ENCODE measurements at places on chromosomes 6 and 20. TPM values are rescaled to one million over a fixed set of nuclear protein-coding genes. Genes with fewer than 3 reads are reported as not detected.
A peak's percentile ranks its signal among the peaks of the same experiment; 100 is the strongest.

DNA sequence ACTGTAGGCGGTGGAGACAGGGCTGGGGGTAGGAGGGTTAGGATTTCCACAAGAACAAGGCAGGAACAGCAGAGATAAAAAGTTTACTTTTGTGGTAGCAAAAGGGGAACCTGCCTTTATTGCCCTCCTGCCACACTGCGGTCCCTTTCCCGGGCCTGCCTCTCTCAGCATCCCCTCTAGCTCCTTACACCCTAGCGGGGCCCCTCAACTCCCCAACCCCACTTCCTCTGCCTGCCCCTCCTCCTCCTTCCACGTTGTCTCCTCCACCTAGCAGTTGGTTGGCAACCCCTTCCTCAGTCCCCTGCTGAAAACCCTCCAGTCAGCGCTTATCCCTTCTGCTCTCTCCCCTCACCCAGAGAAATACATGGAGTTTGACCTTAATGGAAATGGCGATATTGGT, 714 bp downstream of the AIF1 start:
- H3K27ac ChIP-seq, result no peak overlapping the region
- no peak overlapping the region for H3K4me3 ChIP-seq
- peaks cover 5% of the 10 kb centered on the region for H3K27me3 ChIP-seq
- DNase-seq, result no peak
- peaks cover 6% of the 10 kb centered on the region for H3K4me1 ChIP-seq

- DNase-seq, result no peak
- H3K4me3 ChIP-seq, result no peak overlapping the region
- no peaks in the 10 kb centered on the region for H3K27me3 ChIP-seq
- no peaks in the 10 kb centered on the region for H3K36me3 ChIP-seq
Measured at GRCh38 chr20:45353746-45354145, 5.5 kb upstream of the SDC4 start.

GRCh38 chr6:100470422-100471120, 5.8 kb upstream of the SIM1 start:
- no peak overlapping the region for H3K27ac ChIP-seq
- H3K4me1 ChIP-seq, result peaks cover 52% of the 10 kb centered on the region
- peaks cover 4% of the 10 kb centered on the region for H3K27me3 ChIP-seq
- H3K36me3 ChIP-seq, result no peaks in the 10 kb centered on the region

DNA sequence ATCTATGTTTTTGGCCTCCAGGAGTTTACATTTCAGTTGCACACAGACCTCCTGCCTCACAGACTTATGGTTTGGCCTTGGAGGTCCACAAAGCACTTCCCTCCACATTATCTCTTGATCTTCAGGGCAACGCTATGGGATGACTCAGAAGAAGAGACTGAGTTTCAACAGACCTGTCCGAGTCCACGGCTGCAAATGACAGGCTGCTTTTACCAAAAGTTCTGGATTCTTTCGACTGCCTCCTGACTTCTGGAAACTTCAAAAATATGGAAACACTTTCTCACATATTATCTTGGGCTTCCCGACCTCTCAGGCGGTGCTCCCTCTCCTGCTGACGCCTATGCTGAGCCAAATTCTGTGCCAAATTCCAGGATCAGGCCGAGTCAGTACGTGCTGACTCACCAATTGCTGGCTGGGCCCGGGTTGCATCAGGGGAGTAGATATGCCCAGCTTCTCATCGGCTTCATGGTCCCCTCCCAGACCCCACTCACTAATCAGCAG, 190.2 kb downstream of the BMP7 start:
- H3K27ac ChIP-seq, result peak overlapping the region; percentile 81
- peaks cover 52% of the 10 kb centered on the region for H3K4me1 ChIP-seq

GRCh38 chr6:163309491-163310026, 105.0 kb upstream of the QKI start:
- peaks cover 10% of the 10 kb centered on the region for H3K27me3 ChIP-seq
- H3K36me3 ChIP-seq, result no peaks in the 10 kb centered on the region
- peak overlapping the region; percentile 66 for H3K4me3 ChIP-seq
- no peak for DNase-seq
- H3K27ac ChIP-seq, result no peak overlapping the region

GRCh38 chr6:82959385-82959941, 106.2 kb downstream of the UBE3D start:
- DNase-seq, result peak; percentile 57
- H3K36me3 ChIP-seq, result no peaks in the 10 kb centered on the region
- H3K4me3 ChIP-seq, result peak overlapping the region; percentile 27
- H3K4me1 ChIP-seq, result peaks cover 69% of the 10 kb centered on the region

GRCh38 chr6:32484614-32484998, 44.9 kb downstream of the HLA-DRA start:
- no peaks in the 10 kb centered on the region for H3K4me1 ChIP-seq
- no peak overlapping the region for H3K27ac ChIP-seq
- H3K27me3 ChIP-seq, result peaks cover 10% of the 10 kb centered on the region
- DNase-seq, result no peak
- H3K4me3 ChIP-seq, result no peak overlapping the region

DNA sequence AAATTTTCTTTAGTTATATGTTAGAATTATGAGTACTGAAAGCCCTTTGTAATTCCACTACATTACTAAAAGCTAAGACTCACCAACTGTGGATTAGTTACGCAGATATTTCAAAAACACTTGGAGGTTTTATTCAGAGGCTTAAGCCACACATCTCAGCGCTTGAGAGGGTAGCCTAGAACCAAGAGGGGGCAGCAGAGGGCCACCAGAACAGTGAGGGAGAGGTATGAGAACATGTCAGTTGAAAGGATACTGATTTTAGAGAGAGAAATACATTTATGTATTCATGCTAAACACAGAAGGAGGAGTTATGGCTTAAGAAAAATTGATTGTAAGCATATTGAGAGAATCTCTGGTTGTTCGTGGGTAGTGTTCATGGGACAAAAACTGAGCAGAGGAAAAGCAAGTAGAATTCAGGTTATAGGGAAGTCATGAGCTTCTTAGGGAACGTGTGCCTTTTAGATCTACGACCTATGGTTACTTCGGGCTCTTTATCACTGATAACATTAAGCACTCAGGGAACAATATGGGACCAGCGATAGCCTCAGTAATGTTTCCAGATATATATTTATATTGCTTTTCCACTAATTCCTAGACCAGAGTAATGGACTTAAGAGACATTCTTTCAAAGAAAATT, 20.4 kb upstream of the SERINC1 start:
- peak; percentile 60 for DNase-seq
- no peak overlapping the region for H3K27ac ChIP-seq
- H3K36me3 ChIP-seq, result no peaks in the 10 kb centered on the region
- H3K4me1 ChIP-seq, result no peaks in the 10 kb centered on the region

DNA sequence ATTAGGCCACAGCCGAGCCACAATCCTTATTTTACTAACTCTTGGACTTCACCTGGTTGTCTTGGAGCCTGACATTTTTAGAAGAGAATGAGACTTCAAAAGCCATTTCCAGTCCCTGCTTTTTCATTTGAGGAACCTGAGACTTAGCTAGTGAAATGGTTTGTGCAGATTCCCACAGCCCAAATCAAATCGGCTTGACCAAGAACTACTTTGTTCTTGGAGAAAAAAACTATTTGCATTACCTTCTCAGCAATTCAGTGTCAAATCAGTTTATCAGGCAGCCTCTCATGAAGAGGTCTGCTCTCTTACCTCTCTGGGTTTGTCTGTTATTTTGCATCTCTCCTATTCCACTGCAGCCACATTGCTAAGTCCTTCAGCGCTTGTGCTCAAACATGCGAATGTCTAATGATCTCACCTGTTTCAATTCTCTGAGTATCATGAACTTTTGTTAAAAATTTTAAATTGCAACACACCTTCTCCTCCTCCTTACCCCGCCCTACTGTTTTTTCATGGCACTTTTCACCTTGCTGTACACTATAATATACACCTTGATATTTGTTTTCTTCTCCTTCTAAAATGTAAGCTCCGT, 573 bp upstream of the IFNGR1 start:
- DNase-seq, result no peak
- H3K27me3 ChIP-seq, result peaks cover 2% of the 10 kb centered on the region
- H3K4me3 ChIP-seq, result peak overlapping the region; percentile 100
- peaks cover 55% of the 10 kb centered on the region for H3K4me1 ChIP-seq

DNA sequence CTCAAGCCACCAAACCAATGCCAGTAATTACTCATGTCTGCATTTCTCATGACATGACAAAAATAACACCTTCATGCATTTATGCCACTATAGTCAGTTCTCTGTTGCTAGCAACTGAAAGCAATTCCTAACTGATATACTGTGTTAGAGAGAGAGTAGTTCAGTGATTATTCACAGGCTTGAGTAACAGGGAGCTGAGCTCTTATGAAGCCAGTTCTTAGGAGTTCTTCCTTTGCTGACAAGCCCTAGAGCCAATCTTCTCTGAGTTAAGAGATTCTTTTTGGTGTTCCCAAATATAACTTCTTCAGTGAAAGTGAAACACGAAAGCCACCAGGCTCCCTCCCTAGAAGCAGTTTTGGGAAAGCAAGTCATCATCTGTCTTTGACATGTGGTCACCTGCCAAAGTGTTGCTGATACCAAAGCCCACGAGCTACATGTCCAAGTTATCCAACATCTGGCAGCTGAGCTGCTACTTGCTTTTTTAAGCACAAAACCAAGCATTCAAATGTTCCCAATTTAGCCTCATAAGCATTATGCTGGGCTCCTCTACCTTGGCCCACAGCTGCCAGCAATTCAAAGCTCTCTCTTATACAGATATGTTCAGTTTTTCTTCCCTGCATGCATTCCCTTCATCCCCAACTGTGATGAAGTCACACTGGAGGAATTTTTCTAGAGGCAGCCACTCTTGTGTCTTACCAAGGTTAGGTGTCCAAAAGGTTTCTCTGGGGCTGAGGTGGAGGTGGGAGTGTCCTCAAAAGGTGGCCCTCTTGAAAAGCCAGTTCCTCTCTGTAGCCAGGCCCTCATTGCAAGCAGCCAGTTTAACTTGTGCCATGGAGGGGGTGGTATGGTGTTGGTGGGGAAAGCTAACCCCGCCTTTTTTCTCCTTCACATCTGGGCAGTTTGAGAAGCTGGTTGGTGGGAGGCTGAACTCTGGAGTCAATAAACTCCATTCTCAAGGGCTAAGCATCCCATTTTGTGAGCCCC, 92.7 kb upstream of the ARMC2 start:
- no peak overlapping the region for H3K4me3 ChIP-seq
- H3K4me1 ChIP-seq, result peaks cover 19% of the 10 kb centered on the region
- peak overlapping the region; percentile 6 for H3K27ac ChIP-seq
- no peaks in the 10 kb centered on the region for H3K36me3 ChIP-seq
- peak; percentile 46 for DNase-seq

DNA sequence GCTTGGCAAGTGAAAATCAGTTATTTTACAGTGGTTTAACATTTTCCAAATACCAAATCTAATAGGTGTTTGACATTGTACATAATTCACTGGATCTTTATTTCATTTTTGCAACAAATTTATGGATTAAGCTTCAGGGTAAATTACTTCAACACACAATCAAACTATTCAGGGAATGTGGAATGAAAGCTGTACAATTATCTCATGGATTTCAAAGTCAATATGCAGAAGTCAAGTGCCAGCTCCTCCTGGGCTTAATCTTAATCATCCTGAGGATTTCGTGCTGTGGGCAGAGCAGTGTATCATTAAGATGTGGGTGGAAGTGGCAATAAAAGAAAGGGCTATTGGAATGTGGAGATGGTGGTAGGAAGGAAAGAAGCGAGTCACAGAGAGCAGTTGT, 548.8 kb downstream of the COL12A1 start:
- peaks cover 19% of the 10 kb centered on the region for H3K4me1 ChIP-seq
- DNase-seq, result peak; percentile 39
- H3K36me3 ChIP-seq, result peaks cover 8% of the 10 kb centered on the region
- no peak overlapping the region for H3K4me3 ChIP-seq

DNA sequence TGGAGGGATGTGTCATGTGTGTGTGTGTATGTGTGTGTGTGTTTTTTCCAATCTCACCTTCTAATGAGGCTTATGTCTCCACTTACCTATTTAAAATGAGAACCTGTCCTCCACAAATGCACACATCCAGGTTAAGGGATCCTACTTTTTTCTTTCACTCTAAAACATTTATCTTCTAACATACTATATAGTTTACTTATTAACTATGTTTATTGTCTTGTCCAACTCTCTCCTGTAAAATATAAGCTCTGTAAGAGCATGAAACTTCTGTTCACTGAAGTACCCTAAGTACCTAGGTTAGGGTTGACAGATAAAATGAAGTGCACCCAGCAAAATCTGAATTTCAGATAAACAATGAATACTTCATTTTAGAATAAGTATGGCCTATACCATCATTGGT, 29.2 kb upstream of the RBM24 start:
- no peaks in the 10 kb centered on the region for H3K4me1 ChIP-seq
- H3K27me3 ChIP-seq, result no peaks in the 10 kb centered on the region
- H3K36me3 ChIP-seq, result no peaks in the 10 kb centered on the region
- H3K27ac ChIP-seq, result no peak overlapping the region
- DNase-seq, result no peak
- no peak overlapping the region for H3K4me3 ChIP-seq

DNA sequence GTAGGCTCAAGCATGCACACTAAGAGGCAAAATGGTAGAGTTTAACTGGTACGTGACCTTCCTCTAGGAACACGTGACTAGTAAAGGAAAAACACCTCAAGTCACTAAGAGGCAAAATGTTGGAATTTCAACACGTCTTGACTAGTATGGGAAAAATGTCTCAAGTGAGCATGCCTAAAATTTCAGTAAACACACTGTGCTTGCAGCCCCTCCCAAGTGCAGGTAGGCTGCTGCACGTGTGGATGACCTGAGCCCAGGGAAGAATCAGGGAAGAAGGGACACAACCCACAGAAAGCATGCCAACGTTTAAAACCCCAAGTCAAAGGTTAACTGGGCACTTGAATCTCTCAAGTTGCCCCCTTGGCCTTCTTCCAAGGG, 162.2 kb downstream of the TENT5A start:
- no peak overlapping the region for H3K4me3 ChIP-seq
- no peaks in the 10 kb centered on the region for H3K27me3 ChIP-seq
- H3K36me3 ChIP-seq, result no peaks in the 10 kb centered on the region
- H3K27ac ChIP-seq, result no peak overlapping the region

GRCh38 chr20:18191306-18191705, 53.6 kb downstream of the KAT14 start:
- H3K27ac ChIP-seq, result no peak overlapping the region
- no peaks in the 10 kb centered on the region for H3K36me3 ChIP-seq
- DNase-seq, result no peak
- H3K27me3 ChIP-seq, result no peaks in the 10 kb centered on the region
- no peak overlapping the region for H3K4me3 ChIP-seq

GRCh38 chr6:98848539-98849242, 14.3 kb downstream of the POU3F2 start:
- H3K4me1 ChIP-seq, result peaks cover 13% of the 10 kb centered on the region
- H3K4me3 ChIP-seq, result no peak overlapping the region
- no peak for DNase-seq
- peaks cover 24% of the 10 kb centered on the region for H3K27me3 ChIP-seq
- no peak overlapping the region for H3K27ac ChIP-seq

DNA sequence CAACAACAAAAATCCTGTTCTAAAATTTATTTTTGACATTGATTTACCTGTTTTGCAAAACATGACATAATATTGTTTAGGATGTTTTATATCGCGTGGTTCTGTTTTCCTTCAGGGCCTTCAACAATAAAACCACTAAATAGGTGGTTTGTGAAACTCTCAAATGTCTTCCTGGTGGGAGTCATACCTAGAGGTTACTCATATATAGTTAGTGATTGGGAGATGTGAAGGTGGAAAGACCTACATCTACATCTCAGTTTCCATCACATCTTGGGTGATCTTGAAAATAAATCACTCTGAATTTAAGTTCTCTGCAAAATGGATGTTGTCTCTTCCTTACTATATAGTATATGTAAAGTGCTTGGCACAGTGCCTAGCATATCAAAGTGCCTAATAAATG, 22.9 kb downstream of the C6orf62 start:
- no peaks in the 10 kb centered on the region for H3K27me3 ChIP-seq
- no peak for DNase-seq
- H3K27ac ChIP-seq, result no peak overlapping the region
- H3K4me1 ChIP-seq, result no peaks in the 10 kb centered on the region
- H3K36me3 ChIP-seq, result no peaks in the 10 kb centered on the region
- H3K4me3 ChIP-seq, result no peak overlapping the region

Gene RSPO3
- total RNA-seq, result not detected

Gene MOXD1
- total RNA-seq, result 115 TPM

Gene WFDC12
- not detected for total RNA-seq

Measured in HFFc6 (cell line).